Skin of body (tissue), 3 donors: ENCODE measurements at places on chromosomes 5 and 9.

GRCh38 chr5:146137967-146138403, 32.6 kb upstream of the PLAC8L1 start:
- DNase-seq = no peak

DNA sequence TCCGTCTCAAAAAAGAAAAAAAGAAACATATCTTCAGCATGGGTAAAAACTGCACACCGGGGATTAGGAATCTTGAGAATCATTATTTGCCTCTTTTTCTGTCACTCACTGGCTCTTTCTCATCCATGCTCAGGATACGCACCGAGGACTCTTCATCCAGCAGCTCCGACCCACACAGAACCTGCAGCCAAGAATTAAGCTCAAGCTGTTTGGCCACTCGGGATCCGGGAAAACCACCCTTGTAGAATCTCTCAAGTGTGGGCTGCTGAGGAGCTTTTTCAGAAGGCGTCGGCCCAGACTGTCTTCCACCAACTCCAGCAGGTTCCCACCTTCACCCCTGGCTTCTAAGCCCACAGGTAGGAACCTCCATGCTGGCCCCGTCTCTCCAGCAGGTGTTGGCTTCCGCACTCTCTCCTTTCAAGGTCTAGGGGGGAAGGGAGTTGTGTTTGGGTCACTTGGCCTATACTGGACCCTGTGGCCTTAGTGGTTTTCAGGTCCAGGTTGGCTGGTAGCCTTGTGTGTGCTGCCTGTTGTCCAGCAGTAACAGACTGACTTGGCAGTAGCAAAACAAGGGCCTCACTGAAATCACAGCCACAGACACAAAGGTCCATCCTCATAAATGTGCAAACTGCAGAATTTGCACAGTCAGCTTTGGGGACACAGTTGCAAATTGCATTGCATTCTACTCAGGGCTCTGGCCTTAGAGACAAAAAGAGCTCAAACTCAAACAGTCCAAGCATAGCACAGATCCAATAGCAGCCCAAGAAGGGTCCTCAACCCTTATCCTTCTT, 44.5 kb upstream of the CTSL start:
- DNase-seq = no peak

DNA sequence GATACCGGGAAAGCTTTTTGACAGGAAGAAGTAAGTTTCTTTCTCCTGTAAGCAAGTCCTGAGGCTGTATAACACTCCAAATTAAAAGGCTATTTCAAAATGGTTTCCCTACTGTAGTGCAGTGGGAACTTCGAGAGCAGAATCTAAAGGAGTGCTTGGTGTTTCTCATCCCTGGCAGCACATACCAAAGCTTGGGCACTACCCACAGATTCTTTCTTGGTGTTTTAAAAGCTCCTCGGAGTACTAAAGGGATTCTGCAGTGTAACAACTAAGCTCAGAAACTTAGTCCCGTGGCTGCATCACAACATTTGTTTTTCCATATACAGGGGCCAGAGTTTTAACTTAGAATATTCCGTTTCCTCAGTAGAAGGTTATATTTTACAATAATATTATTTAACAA, 5.6 kb upstream of the APC start:
- no peak for DNase-seq

DNA sequence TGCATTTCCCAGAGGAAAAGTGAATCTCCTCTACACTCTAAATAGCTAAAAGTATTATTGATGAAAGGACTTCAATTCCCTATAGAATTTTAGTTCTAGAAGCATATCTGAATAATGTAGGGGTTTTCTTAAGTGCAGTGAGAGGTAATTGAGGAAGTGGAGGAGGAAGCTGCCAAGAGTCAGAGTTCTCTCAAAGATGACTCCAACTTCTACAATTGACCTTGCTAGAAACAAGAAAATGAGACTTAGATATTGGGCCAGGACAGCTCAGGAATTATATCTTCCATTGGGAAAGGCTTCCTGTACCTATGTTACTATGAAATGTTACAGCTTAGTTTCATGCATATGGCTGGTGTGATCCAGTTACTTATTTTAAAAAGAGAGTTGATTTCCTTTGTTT, 10.4 kb upstream of the F2R start:
- no peak for DNase-seq

DNA sequence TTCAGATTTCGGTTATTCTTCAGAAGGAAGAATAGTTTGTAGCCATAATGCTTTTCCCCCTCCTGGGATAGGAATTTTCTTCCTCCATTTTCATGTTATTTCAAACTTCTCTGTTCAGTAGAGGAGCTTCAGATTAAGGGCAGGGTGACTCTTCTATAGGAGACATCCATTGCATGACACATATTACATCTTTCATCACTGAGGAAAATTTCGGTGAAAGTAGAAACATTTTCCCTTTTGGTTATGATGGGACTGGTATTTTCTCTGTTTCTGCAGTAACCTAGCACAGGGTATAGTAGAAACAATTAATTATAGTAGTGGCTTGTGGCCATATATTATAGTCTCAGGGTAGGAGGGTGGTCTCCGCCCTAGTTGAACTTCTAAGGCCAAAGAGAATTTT, 1.1 kb downstream of the IPO11 start:
- DNase-seq = no peak

DNA sequence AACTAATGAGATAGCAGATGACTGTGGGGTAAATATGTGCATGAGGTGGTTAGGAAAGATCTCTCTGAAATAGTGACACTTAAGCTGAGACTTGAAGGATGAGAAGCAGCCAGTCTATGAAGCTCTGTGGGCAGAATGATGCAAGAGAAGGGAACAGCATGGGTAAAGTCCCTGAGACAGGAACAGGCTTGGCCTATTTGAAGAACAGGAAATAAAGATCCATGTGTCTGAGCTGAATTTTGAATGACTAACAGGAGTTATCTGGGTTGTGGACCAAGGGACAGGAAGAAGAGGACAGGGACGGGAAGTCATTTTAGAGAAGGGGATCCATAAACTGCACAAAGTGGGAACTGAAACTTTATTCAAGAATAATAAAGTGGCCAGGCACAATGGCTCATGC, 25.6 kb upstream of the HMGCS1 start:
- DNase-seq = no peak

- DNase-seq = no peak
Observed at GRCh38 chr9:137918331-137919094, 40.9 kb downstream of the CACNA1B start.

GRCh38 chr9:23730364-23730763, 95.7 kb downstream of the ELAVL2 start:
- DNase-seq = no peak

GRCh38 chr9:25691786-25692185, 13.5 kb upstream of the TUSC1 start:
- no peak for DNase-seq

- DNase-seq = no peak
Observed at GRCh38 chr5:7131680-7132079, 264.3 kb upstream of the ADCY2 start.

- no peak for DNase-seq
Observed at GRCh38 chr5:123142957-123143356, 53.9 kb downstream of the PRDM6 start.

GRCh38 chr5:178672630-178673029, 45.8 kb upstream of the CLK4 start:
- DNase-seq = no peak

- DNase-seq = no peak
Observed at GRCh38 chr9:8686516-8686915, 886.9 kb upstream of the DMAC1 start.

GRCh38 chr9:136355616-136356557, 7.7 kb downstream of the DNLZ start:
- no peak for DNase-seq

DNA sequence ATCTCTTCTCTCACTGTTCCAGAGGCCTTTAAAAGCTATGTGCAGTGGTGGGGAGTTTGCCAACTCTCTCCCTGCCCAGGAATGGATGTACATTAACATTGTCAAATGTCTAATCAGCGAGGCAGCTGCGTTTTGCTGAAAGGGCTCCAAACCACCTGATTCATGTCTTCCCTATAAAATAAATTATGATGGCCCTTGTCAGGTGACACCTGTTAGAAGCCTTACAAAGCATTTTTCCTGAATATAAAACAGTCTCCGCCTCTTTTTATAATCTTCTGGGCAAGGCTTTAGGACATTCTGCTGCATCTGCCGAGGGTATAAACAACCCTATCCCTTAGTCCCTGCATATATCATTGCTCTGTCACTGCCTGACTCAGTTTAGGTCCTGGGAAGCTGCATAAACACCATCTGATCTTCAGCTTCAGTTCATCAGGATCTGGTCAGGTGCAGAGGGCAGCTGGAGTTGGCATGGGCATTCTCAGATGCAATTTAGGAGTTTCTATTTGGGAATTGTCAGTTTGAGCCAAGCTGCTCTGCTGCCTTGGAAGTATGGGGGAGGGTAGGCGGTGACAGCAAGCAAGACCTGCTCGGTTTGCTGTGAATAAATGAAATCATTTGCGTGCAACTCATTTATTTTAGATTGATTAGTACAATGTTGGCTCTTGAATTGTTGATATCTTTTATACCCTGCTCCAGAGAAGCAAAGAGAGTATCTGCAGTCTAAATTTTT, 103.5 kb downstream of the ACER2 start:
- DNase-seq = no peak

DNA sequence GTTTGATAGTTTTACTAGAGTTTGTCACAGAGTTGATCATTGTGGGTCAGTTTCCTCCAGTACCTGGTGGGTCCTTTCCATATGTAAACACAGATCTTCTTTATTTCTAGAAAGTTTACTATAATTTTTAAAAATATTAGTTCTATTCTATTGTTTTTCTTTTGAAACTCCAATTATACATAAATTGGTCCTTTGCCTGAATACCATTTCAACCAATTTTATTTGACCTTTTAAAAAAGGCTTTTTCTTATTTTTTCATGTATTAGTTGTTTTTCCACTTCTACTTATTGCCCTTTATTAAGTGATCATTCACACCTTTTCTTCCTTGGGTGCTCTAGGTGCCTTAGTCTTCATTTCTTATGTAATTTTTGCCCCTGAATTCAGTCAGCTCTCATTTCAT, 33.0 kb upstream of the MUSK start:
- no peak for DNase-seq

- no peak for DNase-seq
Observed at GRCh38 chr5:96014395-96014794, 52.7 kb upstream of the ELL2 start.
